ENCODE measurements at places on chromosomes 5 and 9. TPM values are rescaled to one million over a fixed set of nuclear protein-coding genes. Genes with fewer than 3 reads are reported as not detected.
A peak's percentile ranks its signal among the peaks of the same experiment; 100 is the strongest.

- no peak overlapping the region for H3K4me3 ChIP-seq
- H3K27ac ChIP-seq, result no peak overlapping the region
- no peaks in the 10 kb centered on the region for H3K4me1 ChIP-seq
- H3K27me3 ChIP-seq, result no peaks in the 10 kb centered on the region
- DNase-seq, result no peak
These were observed 176.7 kb upstream of the FGF10 start for GRCh38 chr5:44565902-44566301.

GRCh38 chr9:130284249-130284625 is 18.7 kb downstream of the HMCN2 start:
- H3K4me1 ChIP-seq, result peaks cover 61% of the 10 kb centered on the region
- H3K27me3 ChIP-seq, result peaks cover 38% of the 10 kb centered on the region
- H3K4me3 ChIP-seq, result no peak overlapping the region
- H3K27ac ChIP-seq, result no peak overlapping the region
- no peaks in the 10 kb centered on the region for H3K36me3 ChIP-seq

DNA sequence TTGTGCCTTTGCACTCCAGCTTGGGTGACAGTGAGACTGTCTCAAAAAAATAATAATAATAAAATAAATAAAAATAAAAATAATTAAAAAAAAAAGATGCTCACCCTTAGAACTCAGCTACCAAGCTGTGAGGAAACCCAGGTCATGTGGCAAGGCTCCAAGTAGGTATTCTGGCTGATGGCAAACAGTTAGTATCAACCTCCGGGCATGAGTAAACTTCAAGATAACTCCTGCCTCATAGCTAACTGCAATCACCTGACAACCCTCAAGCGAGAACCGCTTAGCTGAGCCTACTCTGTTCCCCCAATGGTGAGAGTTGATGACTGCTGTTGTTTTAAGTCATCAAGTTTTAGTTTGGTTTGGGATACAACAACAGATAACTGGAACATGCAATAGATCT is 6.1 kb upstream of the SLC44A1 start:
- H3K4me3 ChIP-seq, result no peak overlapping the region
- peaks cover 34% of the 10 kb centered on the region for H3K4me1 ChIP-seq
- no peaks in the 10 kb centered on the region for H3K27me3 ChIP-seq
- no peaks in the 10 kb centered on the region for H3K36me3 ChIP-seq
- H3K27ac ChIP-seq, result no peak overlapping the region

GRCh38 chr5:79508354-79508753 is 5.6 kb downstream of the HOMER1 start:
- H3K27ac ChIP-seq, result peak overlapping the region; percentile 96
- peaks cover 29% of the 10 kb centered on the region for H3K27me3 ChIP-seq
- no peak for DNase-seq
- peaks cover 25% of the 10 kb centered on the region for H3K4me1 ChIP-seq

DNA sequence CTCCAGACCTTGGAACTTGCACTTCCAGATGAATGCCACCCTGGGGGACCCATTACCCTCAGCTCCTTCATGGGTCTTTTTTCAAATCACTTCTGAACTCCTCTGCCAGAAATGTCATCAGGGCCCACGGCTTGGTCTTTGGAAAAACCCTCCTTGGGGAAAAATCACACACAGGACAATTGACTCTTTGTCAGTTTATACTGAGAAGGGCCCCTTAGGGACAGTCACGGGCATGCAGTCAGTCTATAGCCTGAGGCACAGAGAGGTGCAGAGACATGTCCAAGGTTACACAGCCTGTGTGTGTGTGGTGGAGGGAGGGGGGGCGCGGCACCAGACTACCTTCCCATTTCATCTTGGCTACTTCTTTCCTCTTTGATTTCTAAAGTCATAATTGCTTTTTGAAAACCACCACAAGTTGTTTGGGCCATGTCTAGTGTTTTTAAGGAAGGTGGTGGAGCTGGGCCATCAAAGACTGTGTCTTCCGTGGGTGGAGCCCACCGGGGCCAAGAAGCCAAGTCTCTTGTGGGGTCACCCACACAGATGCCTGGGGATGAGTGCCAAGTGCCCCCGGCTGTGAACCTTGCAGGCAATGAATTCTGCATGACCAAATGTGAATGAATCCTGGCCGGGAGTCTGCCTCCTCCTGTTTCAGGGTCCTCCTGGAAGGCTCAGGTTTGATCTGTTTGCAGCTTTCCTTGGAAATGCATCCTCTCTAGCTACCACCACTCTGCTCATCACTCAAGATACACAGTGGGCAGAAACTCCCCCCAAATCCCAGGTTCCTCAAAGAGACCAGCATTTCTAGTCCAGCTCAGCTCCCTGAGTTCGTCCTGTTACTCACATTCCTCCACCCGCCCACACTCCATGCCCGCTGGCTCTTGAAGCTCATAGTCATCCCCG is 200.1 kb upstream of the TBC1D2 start:
- peaks cover 38% of the 10 kb centered on the region for H3K27me3 ChIP-seq
- H3K36me3 ChIP-seq, result no peaks in the 10 kb centered on the region
- DNase-seq, result no peak

DNA sequence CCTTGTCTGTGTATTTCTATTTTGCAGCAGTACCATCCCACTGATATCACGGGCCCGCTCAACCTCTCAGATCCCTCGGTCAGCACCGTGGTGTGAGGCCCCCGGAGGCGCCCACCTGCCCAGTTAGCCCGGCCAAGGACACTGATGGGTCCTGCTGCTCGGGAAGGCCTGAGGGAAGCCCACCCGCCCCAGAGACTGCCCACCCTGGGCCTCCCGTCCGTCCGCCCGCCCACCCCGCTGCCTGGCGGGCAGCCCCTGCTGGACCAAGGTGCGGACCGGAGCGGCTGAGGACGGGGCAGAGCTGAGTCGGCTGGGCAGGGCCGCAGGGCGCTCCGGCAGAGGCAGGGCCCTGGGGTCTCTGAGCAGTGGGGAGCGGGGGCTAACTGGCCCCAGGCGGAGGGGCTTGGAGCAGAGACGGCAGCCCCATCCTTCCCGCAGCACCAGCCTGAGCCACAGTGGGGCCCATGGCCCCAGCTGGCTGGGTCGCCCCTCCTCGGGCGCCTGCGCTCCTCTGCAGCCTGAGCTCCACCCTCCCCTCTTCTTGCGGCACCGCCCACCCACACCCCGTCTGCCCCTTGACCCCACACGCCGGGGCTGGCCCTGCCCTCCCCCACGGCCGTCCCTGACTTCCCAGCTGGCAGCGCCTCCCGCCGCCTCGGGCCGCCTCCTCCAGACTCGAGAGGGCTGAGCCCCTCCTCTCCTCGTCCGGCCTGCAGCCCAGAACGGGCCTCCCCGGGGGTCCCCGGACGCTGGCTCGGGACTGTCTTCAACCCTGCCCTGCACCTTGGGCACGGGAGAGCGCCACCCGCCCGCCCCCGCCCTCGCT is 1.9 kb downstream of the LRRC26 start:
- H3K27ac ChIP-seq, result no peak overlapping the region
- DNase-seq, result no peak
- peaks cover 87% of the 10 kb centered on the region for H3K27me3 ChIP-seq
- H3K36me3 ChIP-seq, result no peaks in the 10 kb centered on the region
- H3K4me1 ChIP-seq, result peaks cover 39% of the 10 kb centered on the region

- no peaks in the 10 kb centered on the region for H3K4me1 ChIP-seq
- H3K27me3 ChIP-seq, result no peaks in the 10 kb centered on the region
- no peak for DNase-seq
- no peak overlapping the region for H3K27ac ChIP-seq
These were observed 25.2 kb downstream of the SKP2 start for GRCh38 chr5:36177154-36177553.

DNA sequence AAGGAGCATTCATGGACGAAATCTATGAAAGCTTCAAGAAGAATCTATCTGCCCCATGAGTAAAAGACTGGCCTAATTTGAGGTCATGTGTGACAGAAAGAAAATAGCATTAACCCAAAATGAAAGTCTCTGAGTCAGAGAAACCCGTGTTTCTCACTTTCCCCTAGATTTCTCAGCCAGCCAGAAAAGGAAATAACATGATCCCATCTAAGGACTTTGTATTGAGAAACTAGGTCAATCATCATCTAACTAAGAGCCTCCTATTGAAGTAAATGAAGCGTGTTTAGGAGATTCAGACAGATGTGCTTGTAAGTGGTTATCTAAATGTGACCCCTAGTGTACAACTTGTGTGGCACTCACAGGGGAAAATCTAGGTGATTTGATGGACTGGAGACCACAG is 77.3 kb upstream of the ZNF366 start:
- DNase-seq, result no peak
- H3K27ac ChIP-seq, result no peak overlapping the region
- no peaks in the 10 kb centered on the region for H3K27me3 ChIP-seq
- H3K4me1 ChIP-seq, result no peaks in the 10 kb centered on the region
- no peak overlapping the region for H3K4me3 ChIP-seq

GRCh38 chr5:151244206-151244605 is 8.8 kb upstream of the GM2A start:
- H3K4me1 ChIP-seq, result peaks cover 4% of the 10 kb centered on the region
- H3K36me3 ChIP-seq, result no peaks in the 10 kb centered on the region
- no peak overlapping the region for H3K4me3 ChIP-seq
- no peak overlapping the region for H3K27ac ChIP-seq

DNA sequence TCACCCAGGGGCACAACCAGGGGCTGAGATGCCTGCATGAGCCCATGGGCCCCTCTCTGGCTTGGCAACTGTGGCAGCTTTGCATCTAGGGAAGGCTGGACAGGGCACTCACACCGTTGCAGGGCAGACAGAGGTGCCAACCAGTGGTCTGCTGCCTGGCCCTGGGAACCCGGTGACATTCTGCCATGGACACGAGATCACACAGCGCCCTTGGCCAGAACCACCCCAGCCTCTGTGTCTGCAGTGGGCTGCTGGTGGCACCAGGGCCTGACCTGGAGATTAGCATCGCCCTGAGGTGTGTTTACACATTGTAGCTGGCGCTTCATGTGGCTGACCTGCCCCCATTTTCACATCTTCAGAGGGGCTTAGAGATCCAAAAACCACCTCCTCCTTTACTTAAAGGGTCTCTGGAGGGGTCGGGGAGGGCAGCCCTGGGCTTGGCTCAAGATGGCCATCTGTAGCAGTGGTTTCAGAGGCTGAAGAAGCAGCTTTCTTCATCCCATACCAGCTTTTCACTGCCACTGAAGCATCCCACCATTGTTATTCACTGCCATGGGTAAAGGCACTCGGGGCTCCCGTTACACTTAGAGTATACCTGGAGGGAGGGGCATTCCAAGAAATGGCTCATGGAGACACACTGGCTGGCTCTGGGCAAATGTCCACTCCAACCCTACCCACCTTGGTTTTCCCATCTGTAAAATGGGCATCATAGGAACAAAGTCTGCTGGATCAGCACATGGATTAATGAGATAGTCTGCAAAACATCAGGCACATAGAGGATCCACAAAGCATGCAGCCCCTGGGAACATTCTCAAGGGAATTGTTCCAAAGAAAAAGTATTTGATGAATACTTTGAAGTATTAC is 11.4 kb downstream of the DCANP1 start:
- no peaks in the 10 kb centered on the region for H3K36me3 ChIP-seq
- DNase-seq, result no peak
- H3K27me3 ChIP-seq, result no peaks in the 10 kb centered on the region
- no peak overlapping the region for H3K27ac ChIP-seq

GRCh38 chr9:97397220-97397619 is 14.7 kb upstream of the TDRD7 start:
- no peak for DNase-seq
- no peaks in the 10 kb centered on the region for H3K4me1 ChIP-seq
- no peaks in the 10 kb centered on the region for H3K36me3 ChIP-seq
- H3K27ac ChIP-seq, result no peak overlapping the region
- H3K4me3 ChIP-seq, result no peak overlapping the region

GRCh38 chr5:157215514-157216167 is 35.0 kb downstream of the ITK start:
- H3K4me3 ChIP-seq, result no peak overlapping the region
- H3K4me1 ChIP-seq, result peaks cover 11% of the 10 kb centered on the region
- DNase-seq, result no peak
- no peaks in the 10 kb centered on the region for H3K27me3 ChIP-seq
- no peaks in the 10 kb centered on the region for H3K36me3 ChIP-seq

GRCh38 chr5:147509041-147509709 is 693 bp downstream of the DPYSL3 start:
- peaks cover 30% of the 10 kb centered on the region for H3K27me3 ChIP-seq
- H3K4me1 ChIP-seq, result peaks cover 48% of the 10 kb centered on the region
- H3K27ac ChIP-seq, result peak overlapping the region; percentile 86
- H3K4me3 ChIP-seq, result peak overlapping the region; percentile 76
- peak; percentile 26 for DNase-seq

- no peak for DNase-seq
- no peaks in the 10 kb centered on the region for H3K4me1 ChIP-seq
- H3K27ac ChIP-seq, result no peak overlapping the region
- no peaks in the 10 kb centered on the region for H3K36me3 ChIP-seq
These were observed 320.1 kb downstream of the MTRR start for GRCh38 chr5:8188874-8189565.

DNA sequence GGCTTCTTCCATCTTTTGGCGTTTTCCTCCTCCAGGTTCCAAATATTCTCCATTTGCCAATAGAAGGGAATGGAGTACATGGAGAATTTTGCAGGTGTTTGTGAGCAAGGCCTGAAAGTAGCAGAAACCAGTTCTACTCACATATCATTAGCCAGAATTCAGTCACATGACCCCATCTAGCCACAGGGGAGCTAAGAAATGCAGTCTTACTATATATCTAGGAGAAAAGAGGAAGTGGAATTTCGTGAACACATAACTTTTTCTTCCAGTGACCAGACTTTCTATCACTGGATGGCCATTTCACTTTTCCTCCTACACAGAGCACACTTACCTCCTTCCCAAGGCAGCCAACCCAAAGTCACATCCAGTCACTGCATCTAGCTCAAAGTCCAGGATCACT is 55.1 kb downstream of the LOX start:
- H3K36me3 ChIP-seq, result peaks cover 52% of the 10 kb centered on the region
- DNase-seq, result no peak
- no peak overlapping the region for H3K4me3 ChIP-seq
- H3K27ac ChIP-seq, result no peak overlapping the region
- H3K4me1 ChIP-seq, result no peaks in the 10 kb centered on the region

GRCh38 chr9:93064392-93065134 is 6.1 kb downstream of the SUSD3 start:
- H3K27me3 ChIP-seq, result peaks cover 31% of the 10 kb centered on the region
- peak; percentile 28 for DNase-seq
- no peak overlapping the region for H3K4me3 ChIP-seq
- no peaks in the 10 kb centered on the region for H3K36me3 ChIP-seq
- peaks cover 10% of the 10 kb centered on the region for H3K4me1 ChIP-seq
- no peak overlapping the region for H3K27ac ChIP-seq

- H3K27ac ChIP-seq, result peak overlapping the region; percentile 11
- H3K4me3 ChIP-seq, result no peak overlapping the region
- no peaks in the 10 kb centered on the region for H3K4me1 ChIP-seq
These were observed 61.8 kb downstream of the SMIM15 start for GRCh38 chr5:61100437-61100836.

Gene KDM4C
- total RNA-seq, result 14.1 TPM

Gene ITGA1
- total RNA-seq, result 28.4 TPM

Gene FAM78A
- 47.3 TPM for total RNA-seq

Gene ARPC5L
- total RNA-seq, result 39.2 TPM

Gene ZNG1E
- 16.4 TPM for total RNA-seq

Gene PCDHGA5
- total RNA-seq, result 4.9 TPM

Gene GNAQ
- total RNA-seq, result 15.2 TPM

Gene GRXCR2
- total RNA-seq, result 1.1 TPM

All from left ventricle myocardium inferior (tissue), 1 donor.